CD4-positive, CD25-positive, alpha-beta regulatory T cell (primary cell): ENCODE measurements at places on chromosomes 7 and 10.

DNA sequence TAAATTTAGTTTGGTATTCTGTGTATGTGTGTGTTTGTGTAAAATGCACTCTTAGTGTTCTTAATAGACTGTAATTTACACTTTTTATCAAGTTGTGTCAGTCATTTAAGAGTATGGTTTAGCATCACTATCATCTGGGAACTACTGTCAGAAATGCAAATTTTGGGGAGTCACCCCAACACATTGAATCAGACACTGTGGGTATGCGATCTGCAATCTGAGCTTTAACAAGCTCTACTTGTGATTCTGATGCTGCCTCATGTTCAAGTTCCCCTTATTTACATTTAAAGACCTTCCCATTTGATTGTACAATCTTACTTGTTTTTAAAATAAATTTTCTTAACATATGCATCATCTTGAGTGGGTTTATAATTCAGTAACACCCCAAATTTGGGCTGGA lies 218.1 kb upstream of the FOXP2 start:
- DNase-seq = no peak

DNA sequence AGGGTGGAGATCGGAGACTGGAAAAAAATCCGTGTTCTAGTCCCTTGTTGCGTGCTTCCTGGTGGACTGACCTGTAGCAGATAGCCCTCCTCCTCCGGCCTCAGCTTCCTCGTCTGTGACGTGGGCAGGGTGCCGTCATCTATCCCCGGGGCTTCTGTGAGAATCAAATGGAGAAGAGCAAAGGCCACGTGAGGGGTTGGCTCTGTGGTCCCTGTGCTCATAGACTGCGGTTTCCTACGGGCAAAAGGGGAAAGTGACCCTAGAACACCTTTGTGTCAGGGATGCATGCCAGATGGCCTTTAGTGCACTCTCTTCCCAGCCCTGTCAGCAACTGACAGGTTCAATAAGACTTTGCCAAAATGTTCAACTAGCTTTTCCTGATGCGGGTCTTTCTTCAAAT lies 33.7 kb downstream of the GRK5 start:
- no peak for DNase-seq

DNA sequence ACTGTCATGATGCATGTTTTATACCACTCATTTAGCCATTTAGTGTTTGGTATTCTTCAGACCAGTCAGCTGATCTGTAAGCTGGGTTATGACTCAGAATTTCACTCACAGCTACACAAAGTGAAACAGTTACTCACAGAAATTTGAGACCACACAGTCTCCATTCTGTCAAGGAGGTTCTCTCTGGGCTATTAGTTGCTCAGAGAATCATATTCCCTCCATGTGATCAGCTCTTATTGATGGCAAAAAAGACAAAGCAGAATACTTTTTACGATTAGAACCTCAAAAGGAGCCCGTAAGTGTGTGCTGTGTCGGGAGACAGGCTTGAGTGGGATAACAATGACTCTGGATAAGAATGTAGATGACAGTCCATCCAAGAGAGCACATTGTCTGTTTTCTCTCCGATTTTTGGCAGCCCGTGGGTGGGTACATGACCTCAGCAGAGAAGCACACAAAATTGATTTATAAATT lies 277.6 kb upstream of the SORCS1 start:
- DNase-seq = no peak

GRCh38 chr10:13086056-13086455 lies 13.9 kb upstream of the OPTN start:
- no peak for DNase-seq

DNA sequence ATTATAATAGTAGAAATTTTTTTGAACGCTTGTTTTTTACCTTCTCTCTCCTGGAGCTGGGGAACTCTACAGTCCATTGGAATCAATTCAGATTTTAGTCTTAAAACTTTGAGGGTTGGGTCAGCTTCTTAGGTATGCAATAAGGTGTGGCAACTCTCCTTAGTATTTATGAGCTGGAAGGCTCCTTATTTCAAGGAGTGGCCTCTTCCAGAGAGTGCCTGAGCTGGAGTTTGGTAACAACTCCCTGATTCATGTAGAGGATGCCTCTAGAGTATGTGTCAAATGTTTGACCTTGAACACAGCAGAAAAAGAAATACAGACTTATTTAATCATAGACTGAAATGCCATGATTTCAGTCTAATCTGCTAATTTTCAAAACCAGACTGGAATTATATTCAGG lies 11.1 kb downstream of the CDK14 start:
- DNase-seq = no peak

GRCh38 chr10:32123021-32123420 lies 66.8 kb upstream of the KIF5B start:
- DNase-seq = no peak

DNA sequence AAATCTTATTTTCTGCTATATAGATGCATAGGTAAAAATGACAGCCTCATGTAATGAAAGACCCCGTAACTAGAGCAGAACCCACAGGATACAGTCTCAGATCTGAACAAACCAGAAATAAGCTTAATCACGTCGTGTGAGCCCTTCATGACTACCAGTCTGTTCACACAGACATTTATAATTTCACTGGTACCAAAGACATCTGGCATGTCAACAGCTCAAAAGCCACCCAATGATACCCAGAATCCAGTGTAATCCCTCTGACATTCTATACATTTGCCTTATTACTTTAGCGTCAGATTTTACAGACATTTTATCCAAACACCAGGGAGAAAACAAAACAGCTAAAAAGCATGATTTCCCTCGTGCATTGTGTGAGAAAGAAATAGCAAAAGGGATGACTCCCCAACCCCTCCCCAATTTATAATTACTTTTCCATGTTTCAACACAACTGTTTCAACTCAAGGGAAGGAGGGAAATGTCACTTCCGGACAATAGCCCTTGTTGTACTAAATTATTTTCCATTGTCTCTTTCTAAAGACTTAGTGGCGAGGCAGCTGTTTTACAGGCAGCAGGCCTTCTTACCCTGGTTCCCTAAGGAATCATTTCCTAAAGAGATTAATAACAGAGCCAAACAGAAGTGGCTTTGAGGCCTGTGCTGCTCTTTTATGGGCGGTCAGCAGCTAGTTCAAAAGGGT lies 33.2 kb downstream of the DOCK4 start:
- DNase-seq = no peak

- DNase-seq = no peak
These were observed 234.3 kb downstream of the COBL start for GRCh38 chr7:51082096-51082840.

DNA sequence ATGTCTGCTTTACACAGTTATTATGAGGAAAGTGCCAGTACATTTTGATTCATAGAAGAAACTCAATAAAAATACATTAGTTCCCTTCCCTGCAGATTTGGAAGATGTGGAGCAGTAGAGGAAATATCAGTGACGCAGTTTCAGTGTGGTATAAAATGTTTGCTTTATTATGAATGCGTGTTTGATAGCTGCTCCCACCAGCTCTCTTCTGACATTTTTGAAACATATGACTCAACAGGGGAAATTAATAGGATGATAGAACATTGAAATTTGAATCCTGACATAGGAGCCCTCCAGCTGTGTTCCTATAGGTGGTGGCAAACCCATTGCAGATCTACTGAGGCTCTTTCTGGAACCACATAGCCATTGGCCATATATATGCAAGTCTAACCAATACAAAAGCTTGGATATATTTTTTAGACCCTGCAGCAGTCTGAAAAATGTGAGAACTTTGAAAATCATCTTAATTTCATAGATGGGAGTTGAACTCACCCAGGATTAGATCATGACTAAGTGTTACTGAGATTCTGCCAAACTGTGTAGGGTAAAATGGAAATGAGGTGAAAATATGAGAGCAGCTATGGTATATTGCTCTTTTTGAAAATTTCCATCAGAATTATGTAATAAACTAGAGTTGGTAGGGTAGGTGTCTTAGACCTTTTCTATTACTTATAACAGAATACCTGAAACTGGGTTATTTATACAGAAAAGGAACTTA lies 47.8 kb downstream of the BZW2 start:
- DNase-seq = no peak

- DNase-seq = no peak
These were observed 48.6 kb downstream of the CUL2 start for GRCh38 chr10:35041502-35041879.

DNA sequence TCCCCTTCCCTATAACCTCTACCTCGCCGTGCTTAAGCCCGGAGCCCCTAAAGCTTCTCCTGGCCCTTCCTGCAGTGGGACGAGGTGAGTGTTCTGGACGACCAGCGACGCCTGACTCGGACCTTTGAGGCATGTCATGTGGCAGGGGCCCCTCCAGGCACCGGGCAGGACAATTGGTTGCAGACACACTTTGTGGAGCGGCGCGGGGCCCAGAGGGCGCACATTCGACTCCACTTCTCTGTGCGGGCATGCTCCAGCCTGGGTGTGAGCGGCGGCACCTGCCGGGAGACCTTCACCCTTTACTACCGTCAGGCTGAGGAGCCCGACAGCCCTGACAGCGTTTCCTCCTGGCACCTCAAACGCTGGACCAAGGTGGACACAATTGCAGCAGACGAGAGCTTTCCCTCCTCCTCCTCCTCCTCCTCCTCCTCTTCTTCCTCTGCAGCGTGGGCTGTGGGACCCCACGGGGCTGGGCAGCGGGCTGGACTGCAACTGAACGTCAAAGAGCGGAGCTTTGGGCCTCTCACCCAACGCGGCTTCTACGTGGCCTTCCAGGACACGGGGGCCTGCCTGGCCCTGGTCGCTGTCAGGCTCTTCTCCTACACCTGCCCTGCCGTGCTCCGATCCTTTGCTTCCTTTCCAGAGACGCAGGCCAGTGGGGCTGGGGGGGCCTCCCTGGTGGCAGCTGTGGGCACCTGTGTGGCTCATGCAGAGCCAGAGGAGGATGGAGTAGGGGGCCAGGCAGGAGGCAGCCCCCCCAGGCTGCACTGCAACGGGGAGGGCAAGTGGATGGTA lies 9.2 kb downstream of the EPHB6 start:
- DNase-seq = no peak

- no peak for DNase-seq
These were observed 371.6 kb downstream of the SH2D4B start for GRCh38 chr10:80909254-80909653.

DNA sequence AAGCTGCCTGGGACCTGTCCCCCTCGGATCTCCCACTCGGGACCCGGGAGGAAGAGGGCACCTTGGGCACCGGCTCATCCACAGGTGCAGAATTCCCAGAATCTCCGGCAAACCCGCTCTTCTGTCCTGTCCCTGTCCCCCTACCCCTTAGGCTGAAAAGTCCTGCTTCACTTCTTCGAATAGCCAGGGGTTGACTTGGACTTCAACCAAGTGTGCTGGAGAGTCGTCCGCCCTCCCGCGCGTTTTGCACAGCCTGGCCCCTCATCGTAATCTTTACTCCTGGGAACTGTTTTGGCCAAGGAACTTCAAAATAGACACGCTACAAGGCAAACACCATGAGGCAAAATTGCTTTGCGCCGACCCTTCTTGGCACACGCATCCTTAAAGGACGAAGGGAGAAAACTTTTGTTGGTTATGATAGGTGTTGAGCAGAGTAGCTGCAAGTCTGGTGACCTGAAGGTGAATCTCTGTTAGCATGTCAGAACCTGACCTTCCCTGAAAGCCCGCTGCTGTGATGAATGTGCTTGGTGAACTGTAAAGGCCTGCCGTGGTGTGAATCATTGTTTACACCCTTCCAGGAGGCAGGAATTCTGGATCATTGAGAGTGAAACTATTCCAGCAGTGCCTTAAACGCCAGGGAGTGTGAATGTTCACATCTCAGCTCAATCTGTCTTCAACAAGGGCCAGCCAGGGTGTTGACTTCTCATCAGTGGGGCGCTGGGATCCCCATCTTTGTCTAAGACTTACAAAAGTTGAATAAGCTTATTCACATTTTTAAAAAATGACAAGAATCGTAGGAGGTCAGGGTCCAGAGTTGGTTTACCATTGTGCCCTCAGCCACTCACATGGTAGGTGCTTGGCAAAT lies 589 bp upstream of the RAPGEF5 start:
- no peak for DNase-seq

DNA sequence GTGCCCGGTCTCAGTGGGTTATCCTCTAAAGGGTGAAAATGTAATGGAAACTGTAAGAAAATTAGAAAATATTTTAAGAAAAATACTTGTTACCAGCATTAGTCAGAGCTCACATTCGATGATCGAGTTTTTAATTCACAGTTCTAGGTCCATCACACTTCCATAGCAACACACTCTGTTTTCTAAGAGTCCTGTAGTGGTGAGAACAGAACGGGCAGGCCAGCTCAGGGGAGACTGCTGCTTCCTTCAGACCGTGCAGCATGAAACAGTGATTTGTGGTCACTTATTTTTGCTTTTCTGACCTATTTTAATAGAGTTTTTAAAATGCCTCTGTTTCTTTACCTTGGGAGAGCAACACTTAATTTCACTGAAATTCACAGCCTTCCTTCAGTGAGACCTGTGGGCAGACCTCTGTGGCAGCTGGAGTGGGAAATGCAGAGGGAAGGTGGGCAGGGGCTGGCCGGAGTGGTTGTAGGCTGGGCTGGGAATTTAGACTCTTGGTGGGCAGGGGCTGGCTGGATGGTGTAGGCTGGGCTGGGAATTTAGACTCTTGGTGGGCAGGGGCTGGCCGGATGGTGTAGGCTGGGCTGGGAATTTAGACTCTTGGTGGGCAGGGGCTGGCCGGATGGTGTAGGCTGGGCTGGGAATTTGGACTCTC lies 1.5 kb downstream of the SUN1 start:
- no peak for DNase-seq

- no peak for DNase-seq
These were observed 42.0 kb downstream of the GNA12 start for GRCh38 chr7:2802101-2802500.

DNA sequence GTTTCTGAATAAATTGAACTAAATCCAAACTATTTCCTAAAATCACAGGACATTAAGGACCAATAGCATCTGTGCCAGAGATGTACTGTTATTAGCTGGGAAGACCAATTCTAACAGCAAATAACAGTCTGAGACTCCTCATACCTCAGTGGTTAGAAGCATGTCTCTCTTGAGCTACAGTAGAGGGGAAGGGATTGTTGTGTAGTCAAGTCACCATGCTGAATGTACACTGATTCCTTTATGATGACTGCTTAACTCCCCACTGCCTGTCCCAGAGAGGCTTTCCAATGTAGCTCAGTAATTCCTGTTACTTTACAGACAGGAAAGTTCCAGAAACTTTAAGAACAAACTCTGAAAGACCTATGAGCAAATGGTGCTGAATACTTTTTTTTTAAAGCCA lies 13.9 kb downstream of the MEST start:
- DNase-seq = no peak

DNA sequence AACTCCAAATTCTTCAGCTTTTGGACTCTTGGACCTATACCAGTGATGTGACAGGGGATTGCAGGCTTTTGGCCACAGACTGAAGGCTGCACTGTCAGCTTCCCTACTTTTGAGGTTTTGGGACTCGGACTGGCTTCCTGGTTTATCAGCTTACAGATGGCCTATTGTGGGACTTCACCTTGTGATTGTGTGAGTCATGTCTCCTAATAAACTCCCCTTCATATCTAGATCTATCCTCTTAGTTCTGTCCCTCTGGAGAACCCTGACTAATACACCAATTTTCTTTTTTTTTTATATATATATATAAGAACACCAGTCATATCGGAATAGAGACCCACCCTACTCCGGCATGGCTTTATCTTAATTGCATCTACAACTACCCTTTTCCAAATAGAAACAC lies 166.8 kb downstream of the ETV1 start:
- no peak for DNase-seq
